ENCODE measurements at places on chromosomes 12 and 14. TPM values are rescaled to one million over a fixed set of nuclear protein-coding genes. Genes with fewer than 3 reads are reported as not detected.

DNA sequence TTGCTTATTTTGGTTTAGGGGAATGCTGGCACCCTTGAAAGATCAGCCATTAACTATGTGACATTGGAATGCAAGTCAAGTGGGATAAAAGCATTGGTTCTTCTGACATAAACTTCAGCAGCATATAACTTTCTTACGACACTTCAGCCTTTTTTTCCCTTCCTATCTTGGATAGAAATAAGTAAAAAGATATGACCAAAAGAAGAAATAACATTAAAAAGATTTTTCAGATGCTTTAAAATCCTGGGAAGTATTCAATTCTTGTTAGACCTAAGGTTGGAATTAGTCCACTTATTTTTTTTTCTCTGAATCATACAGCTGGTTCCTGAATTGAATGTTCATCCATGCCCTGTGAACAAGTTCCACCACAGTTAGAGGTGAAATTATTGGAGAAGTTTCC, 85.6 kb upstream of the TSPAN8 start:
- H3K36me3 ChIP-seq = no peaks in the 10 kb centered on the region
- DNase-seq = no peak
- H3K27me3 ChIP-seq = no peaks in the 10 kb centered on the region
- no peaks in the 10 kb centered on the region for H3K4me1 ChIP-seq
- no peak overlapping the region for H3K27ac ChIP-seq

- H3K27ac ChIP-seq = no peak overlapping the region
- H3K4me3 ChIP-seq = no peak overlapping the region
- no peaks in the 10 kb centered on the region for H3K27me3 ChIP-seq
- H3K4me1 ChIP-seq = no peaks in the 10 kb centered on the region
- DNase-seq = no peak
Observed at GRCh38 chr12:105274571-105274970, 38.6 kb upstream of the APPL2 start.

MAPK1IP1L gene
- 85.5 TPM for total RNA-seq

OTOGL gene
- not detected for total RNA-seq

GRCh38 chr14:45946251-45946650, 693.2 kb upstream of the MIS18BP1 start:
- no peaks in the 10 kb centered on the region for H3K36me3 ChIP-seq
- no peak overlapping the region for H3K4me3 ChIP-seq
- no peaks in the 10 kb centered on the region for H3K27me3 ChIP-seq
- DNase-seq = no peak
- no peak overlapping the region for H3K27ac ChIP-seq

- H3K4me1 ChIP-seq = no peaks in the 10 kb centered on the region
- no peak for DNase-seq
- H3K36me3 ChIP-seq = no peaks in the 10 kb centered on the region
- no peaks in the 10 kb centered on the region for H3K27me3 ChIP-seq
Observed at GRCh38 chr14:42045383-42045782, 438.7 kb downstream of the LRFN5 start.

KRT83 gene
- not detected for total RNA-seq

CCDC177 gene
- total RNA-seq = not detected

KLHL33 gene
- total RNA-seq = 0.12 TPM

DNA sequence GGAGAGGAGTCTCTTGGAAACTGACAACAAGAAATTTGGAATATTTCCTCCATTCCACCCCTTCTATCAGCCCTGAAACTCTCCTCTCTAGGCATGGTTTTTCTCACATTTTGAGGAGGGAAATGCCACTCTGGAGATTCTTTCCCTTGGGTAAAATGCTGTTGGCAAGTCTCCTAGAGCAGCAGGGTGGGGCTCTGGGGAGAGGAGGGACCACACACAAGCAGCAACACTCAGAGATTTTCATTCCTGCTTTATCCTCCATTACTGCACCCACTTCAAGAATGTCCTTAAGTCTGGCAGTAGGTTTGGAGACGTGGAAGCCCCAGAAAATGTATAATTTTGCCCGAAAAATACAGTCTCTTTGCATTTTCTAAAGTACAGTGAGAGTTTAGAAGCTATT, 130.8 kb upstream of the FLRT2 start:
- no peaks in the 10 kb centered on the region for H3K27me3 ChIP-seq
- no peak overlapping the region for H3K27ac ChIP-seq
- H3K4me3 ChIP-seq = no peak overlapping the region
- no peak for DNase-seq

DNAI7 gene
- total RNA-seq = not detected

ADAM21 gene
- 0.15 TPM for total RNA-seq

DNA sequence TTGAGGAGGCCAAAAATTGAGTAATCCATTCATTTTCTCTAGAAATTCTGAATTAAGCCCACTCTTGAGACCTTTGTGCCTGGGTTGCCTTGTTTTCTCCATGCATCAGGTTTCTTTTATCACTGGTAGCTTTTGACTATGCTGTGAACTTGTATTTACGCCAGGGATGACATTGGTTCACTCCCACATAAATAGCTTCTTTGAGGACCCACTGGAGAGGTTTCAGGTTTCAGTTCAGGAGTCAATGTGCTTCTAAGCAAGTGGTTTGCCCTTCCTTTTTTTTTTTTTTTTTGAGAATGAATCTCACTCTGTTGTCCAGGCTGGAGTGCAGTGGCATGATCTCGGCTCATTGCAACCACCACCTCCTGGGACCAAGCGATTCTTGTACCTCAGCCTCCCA, 10.2 kb upstream of the SLC17A8 start:
- peaks cover 5% of the 10 kb centered on the region for H3K36me3 ChIP-seq
- no peaks in the 10 kb centered on the region for H3K4me1 ChIP-seq
- no peak for DNase-seq
- no peaks in the 10 kb centered on the region for H3K27me3 ChIP-seq
- no peak overlapping the region for H3K27ac ChIP-seq
- no peak overlapping the region for H3K4me3 ChIP-seq

MYF5 gene
- not detected for total RNA-seq

BDKRB2 gene
- total RNA-seq = not detected

- H3K4me3 ChIP-seq = no peak overlapping the region
- H3K4me1 ChIP-seq = no peaks in the 10 kb centered on the region
- no peaks in the 10 kb centered on the region for H3K27me3 ChIP-seq
- H3K36me3 ChIP-seq = peaks cover 36% of the 10 kb centered on the region
- H3K27ac ChIP-seq = no peak overlapping the region
Observed at GRCh38 chr12:131986910-131987309, 37.2 kb downstream of the EP400 start.

GRCh38 chr12:49054524-49054923, 6.1 kb downstream of the KMT2D start:
- H3K27ac ChIP-seq = no peak overlapping the region
- peaks cover 40% of the 10 kb centered on the region for H3K4me1 ChIP-seq
- H3K27me3 ChIP-seq = no peaks in the 10 kb centered on the region
- peaks cover 37% of the 10 kb centered on the region for H3K36me3 ChIP-seq
- no peak overlapping the region for H3K4me3 ChIP-seq

- H3K27ac ChIP-seq = no peak overlapping the region
- H3K4me1 ChIP-seq = no peaks in the 10 kb centered on the region
- no peaks in the 10 kb centered on the region for H3K36me3 ChIP-seq
- peak; percentile 22 for DNase-seq
- no peaks in the 10 kb centered on the region for H3K27me3 ChIP-seq
Observed at GRCh38 chr14:82642425-82642824, 1108.8 kb upstream of the SEL1L start.

- no peaks in the 10 kb centered on the region for H3K27me3 ChIP-seq
- H3K4me1 ChIP-seq = peaks cover 15% of the 10 kb centered on the region
- no peak for DNase-seq
- no peak overlapping the region for H3K4me3 ChIP-seq
Observed at GRCh38 chr14:68704736-68705720, 87.8 kb downstream of the ZFP36L1 start.

PMCH gene
- 0.59 TPM for total RNA-seq

DNA sequence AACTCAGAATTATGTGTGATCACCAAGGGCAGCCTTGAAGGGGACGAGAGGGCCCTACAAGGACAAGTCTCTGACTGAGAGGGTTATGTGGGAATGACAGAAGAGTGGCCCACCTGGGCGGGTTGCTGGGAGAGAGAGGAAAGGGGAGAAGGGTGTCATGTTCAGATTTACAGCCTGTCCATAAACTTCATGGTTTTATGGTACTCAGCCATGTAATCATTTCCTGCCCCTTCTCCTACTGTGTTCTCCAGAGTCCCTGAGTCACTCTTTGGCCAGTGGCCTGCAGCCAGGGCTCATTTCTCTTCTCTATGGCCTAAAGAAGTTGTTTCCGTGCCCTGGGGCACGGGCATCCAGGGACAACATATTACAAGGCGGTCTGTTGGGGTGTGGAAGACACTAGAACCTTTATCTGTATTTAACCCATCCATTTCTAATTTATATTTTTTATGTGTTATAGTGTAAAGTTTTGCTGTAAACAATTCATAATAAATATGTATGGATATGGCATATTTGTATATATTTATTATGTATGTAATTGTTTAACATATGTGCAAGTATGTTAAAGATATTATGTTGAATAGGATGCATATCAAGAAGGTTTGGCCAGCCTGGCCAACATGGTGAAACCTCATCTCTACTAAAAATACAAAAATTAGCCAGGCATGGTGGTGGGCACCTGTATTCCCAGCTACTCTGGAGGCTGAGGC, 26.9 kb downstream of the DDX47 start:
- H3K27ac ChIP-seq = no peak overlapping the region
- H3K4me3 ChIP-seq = no peak overlapping the region
- H3K27me3 ChIP-seq = no peaks in the 10 kb centered on the region
- peaks cover 8% of the 10 kb centered on the region for H3K36me3 ChIP-seq
- DNase-seq = no peak
- H3K4me1 ChIP-seq = peaks cover 38% of the 10 kb centered on the region

NTS gene
- total RNA-seq = not detected

GRCh38 chr12:11825278-11825677, 175.8 kb downstream of the ETV6 start:
- no peak for DNase-seq
- peaks cover 62% of the 10 kb centered on the region for H3K4me1 ChIP-seq
- H3K27me3 ChIP-seq = no peaks in the 10 kb centered on the region
- H3K27ac ChIP-seq = peak overlapping the region; percentile 87

GRCh38 chr12:53456654-53457366, 4.9 kb downstream of the PCBP2 start:
- no peak overlapping the region for H3K27ac ChIP-seq
- no peaks in the 10 kb centered on the region for H3K27me3 ChIP-seq
- no peak overlapping the region for H3K4me3 ChIP-seq
- peaks cover 76% of the 10 kb centered on the region for H3K36me3 ChIP-seq

CHD8 gene
- total RNA-seq = 87.7 TPM

GRCh38 chr14:76716285-76716684, 45.0 kb upstream of the VASH1 start:
- peaks cover 37% of the 10 kb centered on the region for H3K27me3 ChIP-seq
- no peak for DNase-seq
- no peaks in the 10 kb centered on the region for H3K36me3 ChIP-seq

- H3K27ac ChIP-seq = no peak overlapping the region
- H3K4me1 ChIP-seq = no peaks in the 10 kb centered on the region
- no peak overlapping the region for H3K4me3 ChIP-seq
- DNase-seq = no peak
- no peaks in the 10 kb centered on the region for H3K27me3 ChIP-seq
Observed at GRCh38 chr12:92288561-92288960, 142.9 kb upstream of the BTG1 start.

DNA sequence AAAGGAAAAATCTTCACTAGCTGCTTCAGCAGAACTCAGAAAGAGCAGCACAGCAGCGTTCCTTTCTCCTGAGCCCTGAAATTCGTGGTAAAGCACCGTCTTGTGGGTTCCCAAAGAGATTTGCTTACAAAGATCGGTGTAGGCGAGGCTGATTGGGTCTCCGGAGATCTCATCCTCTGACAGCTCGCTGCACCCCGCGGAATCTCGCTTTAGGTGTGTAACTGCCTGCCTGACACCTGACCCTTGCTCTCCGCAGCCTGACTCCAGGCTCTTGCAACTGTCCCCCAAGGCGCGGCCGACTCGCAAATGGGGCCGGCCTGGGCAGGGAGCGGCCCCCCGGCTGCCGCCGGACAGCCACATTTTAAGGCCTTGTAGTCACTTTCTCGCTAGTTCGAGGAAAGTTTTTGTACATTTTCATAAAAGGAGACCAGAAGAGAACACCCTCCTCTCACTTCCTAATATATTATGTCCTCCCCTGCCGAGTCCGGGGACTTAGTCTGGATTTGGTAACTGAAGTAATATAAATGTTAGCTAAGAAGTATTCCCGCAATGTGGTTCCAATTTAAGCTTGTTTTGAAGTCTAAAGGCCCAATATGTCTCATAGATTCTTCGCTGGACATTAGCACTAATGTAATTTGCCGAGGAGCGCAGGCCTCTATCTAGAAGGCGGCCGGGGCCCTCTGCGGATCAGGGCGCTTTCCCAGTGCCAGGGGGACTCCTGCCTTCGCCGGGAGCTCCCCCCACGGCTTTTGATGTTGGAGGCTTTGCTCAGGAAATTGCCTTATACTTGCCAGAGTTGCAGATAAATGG, 177.3 kb upstream of the CDKN3 start:
- DNase-seq = no peak
- H3K36me3 ChIP-seq = no peaks in the 10 kb centered on the region
- no peak overlapping the region for H3K27ac ChIP-seq
- H3K4me3 ChIP-seq = no peak overlapping the region
- H3K4me1 ChIP-seq = peaks cover 9% of the 10 kb centered on the region

- H3K4me3 ChIP-seq = peak overlapping the region; percentile 75
- DNase-seq = no peak
- H3K27ac ChIP-seq = no peak overlapping the region
- H3K4me1 ChIP-seq = peaks cover 26% of the 10 kb centered on the region
- H3K36me3 ChIP-seq = no peaks in the 10 kb centered on the region
Observed at GRCh38 chr14:100215330-100215885, 23.5 kb upstream of the YY1 start.

COX14 gene
- 48.7 TPM for total RNA-seq

PRB2 gene
- total RNA-seq = not detected

DNA sequence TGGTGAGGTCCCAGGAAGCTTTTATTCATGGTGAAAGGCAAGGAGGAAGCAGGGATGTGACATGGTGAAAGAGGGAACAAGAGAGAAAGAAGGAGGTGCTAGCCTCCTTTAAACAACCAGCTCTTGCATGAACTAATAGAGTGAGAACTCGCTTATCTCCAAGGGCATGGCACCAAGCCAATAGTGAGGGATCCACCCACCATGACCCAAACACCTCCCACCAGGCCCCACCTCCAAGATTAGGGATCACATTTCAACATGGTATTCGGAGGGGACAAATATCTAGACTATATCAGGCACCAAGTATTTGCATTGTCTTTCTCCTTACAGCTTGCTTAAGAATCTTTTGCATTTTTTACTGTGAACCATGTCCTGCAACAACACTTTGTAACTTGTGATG, 91.9 kb upstream of the DHRS4 start:
- H3K4me3 ChIP-seq = no peak overlapping the region
- H3K4me1 ChIP-seq = no peaks in the 10 kb centered on the region
- no peaks in the 10 kb centered on the region for H3K36me3 ChIP-seq
- no peak for DNase-seq

GRCh38 chr14:65566820-65567522, 154.4 kb downstream of the FUT8 start:
- H3K27me3 ChIP-seq = no peaks in the 10 kb centered on the region
- peaks cover 34% of the 10 kb centered on the region for H3K36me3 ChIP-seq
- H3K4me3 ChIP-seq = no peak overlapping the region
- DNase-seq = no peak
- H3K27ac ChIP-seq = peak overlapping the region; percentile 77

Data from activated CD4-positive, alpha-beta memory T cell treated with anti-CD3 and anti-CD28 coated beads for 36 hours (primary cell).